ENCODE measurements at places on chromosomes 3 and 15.

- no peak for DNase-seq
Measured at GRCh38 chr15:31446546-31446945, 119.9 kb downstream of the KLF13 start.

GRCh38 chr3:182911782-182912111, 68.6 kb downstream of the DCUN1D1 start:
- no peak for DNase-seq

DNA sequence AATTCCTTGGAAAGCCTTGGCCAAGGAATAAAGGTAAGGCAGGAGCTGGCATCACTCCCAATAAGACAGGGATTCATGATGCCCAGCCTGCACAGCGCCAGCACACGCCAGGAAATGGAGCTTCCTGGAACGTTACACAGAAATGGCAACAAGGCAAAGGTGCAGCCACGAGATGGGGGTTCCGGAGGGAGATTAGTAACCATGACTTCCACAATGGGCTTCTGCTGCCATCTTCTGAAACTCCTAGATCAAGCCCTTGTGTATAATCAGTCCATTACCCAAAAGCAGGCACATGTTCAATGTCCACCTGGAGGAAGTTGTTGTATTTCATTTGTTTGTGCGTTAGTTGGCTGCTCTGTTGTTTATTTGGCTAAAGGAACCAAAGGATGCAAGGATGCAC, 131.2 kb upstream of the TRIM42 start:
- DNase-seq, result no peak

- no peak for DNase-seq
Measured at GRCh38 chr15:41501931-41502794, 8.5 kb downstream of the ITPKA start.

GRCh38 chr15:69081310-69082004, 67.0 kb downstream of the NOX5 start:
- no peak for DNase-seq

GRCh38 chr15:39171944-39172368, 408.9 kb upstream of the THBS1 start:
- DNase-seq, result peak; percentile 88

Data from foreskin melanocyte (primary cell).